ENCODE measurements at places on chromosomes 1 and 21. TPM values are rescaled to one million over a fixed set of nuclear protein-coding genes. Genes with fewer than 3 reads are reported as not detected.

TTC39A gene
- total RNA-seq = 1.4 TPM

FMO5 gene
- 1.8 TPM for total RNA-seq

MPL gene
- not detected for total RNA-seq

S100A3 gene
- 6.5 TPM for total RNA-seq

IL19 gene
- total RNA-seq = not detected

TRIM17 gene
- total RNA-seq = not detected

HSD3B2 gene
- not detected for total RNA-seq

SLC45A1 gene
- total RNA-seq = 2.9 TPM

- DNase-seq = no peak
These were observed 7.1 kb downstream of the HEYL start for GRCh38 chr1:39632323-39632681.

DNA sequence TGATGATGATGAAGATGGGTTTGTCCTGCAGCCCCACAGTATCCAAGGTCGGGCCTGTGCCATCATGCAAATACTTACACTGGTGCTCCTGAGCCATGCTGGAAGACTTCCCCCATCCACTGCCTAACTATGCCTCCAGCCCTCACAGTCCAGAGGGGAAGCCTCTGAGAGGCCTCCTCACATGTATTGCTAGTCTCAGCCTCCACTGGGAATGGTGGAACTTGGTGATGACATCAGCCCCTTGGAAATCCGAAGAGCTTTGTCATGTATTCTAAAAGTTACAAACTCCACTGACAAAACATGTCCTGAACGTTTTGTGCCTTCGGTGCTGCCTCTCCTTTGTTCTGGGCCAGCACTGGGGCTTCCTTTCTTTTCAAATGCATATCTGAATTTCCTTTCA is 61.1 kb upstream of the DMRTB1 start:
- no peak for DNase-seq

- no peak for DNase-seq
These were observed 75.0 kb downstream of the USP24 start for GRCh38 chr1:55140137-55140536.

- no peak for DNase-seq
These were observed 78.7 kb upstream of the TINAGL1 start for GRCh38 chr1:31497601-31498000.

DNA sequence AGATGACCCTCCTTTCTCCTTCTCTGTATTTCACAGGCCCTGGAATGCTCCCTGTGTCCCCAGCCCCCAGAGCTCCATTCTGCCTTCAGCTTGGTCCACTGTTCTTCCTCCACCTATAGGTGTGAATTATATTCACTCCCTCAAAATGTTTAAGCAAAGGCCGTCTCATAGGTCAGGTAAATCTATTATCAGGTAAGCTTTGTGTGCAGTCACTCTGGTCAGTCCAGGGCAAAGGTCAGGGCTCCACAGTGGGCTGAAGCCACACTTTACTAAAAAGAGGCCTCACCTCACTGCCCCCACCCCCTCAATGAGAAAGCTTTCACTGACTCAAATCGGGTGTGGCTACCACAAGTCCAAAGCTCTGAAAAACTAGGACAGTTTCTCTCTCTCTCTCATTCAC is 65.9 kb downstream of the DNTTIP2 start:
- no peak for DNase-seq

- no peak for DNase-seq
These were observed 105.8 kb downstream of the TBX19 start for GRCh38 chr1:168386492-168386891.

DNA sequence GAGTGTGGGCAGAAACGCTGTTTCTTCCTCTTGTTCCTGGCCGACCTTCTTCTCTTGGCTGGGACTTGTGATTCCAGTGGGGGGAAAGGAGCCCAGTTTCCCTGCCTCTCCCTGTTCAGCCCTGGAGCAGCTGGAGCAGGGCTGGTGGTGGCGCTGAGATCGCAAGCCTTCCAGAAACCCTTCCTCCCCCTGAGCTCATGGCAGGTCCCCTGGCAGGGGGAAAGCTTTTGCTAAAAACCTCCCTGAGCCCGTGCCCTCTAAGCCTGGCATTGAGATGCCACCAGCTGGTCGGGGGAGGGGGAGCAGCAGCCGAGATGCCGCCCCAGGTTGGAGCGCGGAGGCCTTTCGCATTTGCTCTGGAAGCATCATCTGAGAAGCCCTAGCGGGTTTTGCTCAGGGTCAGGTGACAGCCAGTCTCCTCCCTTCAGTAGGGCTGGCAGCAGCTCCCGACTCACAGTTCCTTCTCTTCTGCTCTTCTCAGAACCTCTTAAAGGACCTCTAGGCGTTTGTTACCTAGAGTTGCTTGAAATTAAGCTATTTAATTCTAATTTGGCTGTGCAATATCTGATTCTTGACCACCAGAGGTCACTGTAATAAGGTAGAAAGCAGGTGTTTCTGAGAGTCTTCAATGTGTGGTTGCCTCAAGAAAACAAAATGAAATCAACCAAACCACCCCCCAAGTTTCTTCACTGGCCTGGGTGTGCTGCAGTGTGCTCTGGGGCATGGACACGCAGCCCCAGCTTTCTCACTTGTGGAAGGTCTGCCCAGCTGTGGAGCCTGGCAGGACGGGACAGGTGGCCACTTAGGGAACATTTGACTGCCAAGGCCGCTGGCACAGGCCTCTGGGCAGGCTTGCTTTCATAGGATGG is 257.3 kb downstream of the CAMTA1 start:
- DNase-seq = no peak

DNA sequence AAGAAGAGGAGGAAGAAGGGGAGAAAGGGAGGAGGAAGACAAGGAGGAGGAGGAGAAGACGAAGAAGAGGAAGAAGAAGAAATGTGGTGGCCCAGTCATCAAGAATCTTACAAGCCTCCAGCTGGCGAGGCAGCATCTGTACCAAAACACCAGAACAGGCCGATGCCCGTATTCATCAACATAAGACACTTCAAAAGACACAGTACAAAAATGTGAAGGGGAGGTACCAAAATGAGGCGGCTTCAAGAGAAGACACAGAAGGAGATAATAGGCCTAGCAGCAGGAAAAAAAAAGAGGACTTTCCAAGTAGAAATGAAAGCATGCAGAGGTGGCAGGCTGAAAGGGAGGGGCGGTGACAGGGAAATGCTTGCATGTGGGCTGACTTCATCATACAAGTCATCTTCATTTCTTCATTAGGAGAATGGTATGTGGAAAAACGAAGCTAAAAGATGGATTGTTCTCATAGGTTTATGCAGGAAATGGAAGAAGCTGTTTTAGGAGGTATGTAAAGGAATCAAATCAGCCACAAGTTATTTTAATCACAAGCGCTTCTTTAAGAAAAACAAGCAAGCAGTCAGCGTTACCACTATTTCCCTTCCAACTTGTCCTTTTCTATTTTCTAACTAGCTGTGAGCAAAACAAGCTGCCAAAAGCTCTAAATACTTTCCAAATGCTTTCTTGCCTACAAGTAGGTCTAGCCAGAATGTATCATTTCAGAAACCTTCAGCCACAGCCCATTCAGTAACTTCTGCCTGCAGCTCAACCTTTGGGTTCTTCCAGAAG is 192.3 kb downstream of the SLC45A1 start:
- DNase-seq = no peak

DNA sequence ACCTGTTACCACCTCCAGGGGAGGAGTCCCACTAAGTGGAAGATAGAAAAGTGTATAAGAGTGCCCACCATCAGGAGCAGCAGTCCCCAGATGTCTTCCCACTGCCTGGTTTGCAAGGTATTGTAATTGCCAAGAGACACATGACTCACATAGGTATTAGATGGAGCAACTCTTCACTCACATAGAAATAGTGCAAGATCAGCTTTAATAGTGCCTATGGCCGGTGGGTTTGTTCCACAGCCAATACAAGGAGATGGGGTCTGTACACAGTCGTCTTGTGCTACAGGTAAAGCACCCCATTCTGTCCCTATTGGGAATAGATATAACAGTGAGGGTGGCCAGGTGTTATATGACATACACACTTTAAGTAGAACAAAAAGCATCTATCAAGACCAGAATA is 18.6 kb upstream of the GBP5 start:
- DNase-seq = no peak
